Tibial nerve (tissue), 4 donors: ENCODE measurements at places on chromosomes 7 and 10.

DNA sequence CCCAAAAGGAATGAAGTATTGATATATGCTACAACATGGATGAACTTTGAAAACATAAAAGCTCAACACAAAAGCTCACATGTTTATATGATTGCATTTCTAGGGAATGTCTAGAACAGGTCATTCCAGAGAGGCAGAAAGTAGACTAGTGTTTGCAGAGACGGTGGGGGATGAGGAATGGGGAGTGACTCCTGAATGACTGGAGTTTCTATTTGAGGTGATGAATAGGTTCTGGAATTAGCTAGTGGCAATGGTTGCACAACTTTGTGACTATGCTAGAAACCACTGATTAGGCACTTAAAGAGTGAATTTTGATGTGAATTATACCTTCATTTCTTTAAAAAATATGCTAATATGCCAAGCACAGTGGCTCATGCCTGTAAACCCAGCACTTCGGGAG is 6.9 kb downstream of the KPNA7 start:
- no peak for DNase-seq

DNA sequence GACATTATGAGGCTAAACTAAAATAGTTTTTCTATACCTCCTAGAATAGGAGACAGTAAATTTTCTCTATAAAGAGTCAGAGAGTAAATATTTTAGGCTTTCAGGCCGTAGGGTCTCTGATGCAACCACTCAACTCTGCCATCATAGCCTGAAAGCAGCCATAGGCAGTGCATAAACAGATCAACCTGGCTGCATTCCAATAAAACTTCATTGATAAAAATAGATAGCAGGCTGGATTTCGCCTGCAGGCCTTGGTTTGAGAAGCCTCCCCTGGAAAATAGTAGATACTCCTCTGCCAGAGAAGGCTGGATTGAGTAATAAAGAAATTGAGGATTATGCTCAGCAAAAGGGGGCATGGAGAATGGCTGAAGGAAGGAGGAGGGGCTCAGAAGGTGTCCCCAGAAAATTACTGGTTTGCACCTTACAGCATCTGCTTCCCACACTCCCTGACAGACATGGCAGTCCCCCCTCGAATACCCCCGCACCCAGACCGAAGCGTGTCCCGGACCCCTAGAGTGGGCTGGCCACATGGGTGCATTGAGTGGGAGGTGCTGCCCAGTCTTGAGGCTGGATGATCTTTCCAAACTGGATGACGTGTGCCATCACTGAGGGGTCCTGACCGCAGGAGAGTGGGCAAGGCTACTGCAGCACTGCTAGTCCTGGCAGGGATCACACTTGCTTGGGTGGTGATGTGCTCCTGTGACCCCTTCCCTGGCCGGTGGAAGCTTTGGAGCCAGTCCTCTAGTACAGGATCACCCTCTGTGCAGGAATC is 126.6 kb downstream of the PTPN20 start:
- DNase-seq: no peak

DNA sequence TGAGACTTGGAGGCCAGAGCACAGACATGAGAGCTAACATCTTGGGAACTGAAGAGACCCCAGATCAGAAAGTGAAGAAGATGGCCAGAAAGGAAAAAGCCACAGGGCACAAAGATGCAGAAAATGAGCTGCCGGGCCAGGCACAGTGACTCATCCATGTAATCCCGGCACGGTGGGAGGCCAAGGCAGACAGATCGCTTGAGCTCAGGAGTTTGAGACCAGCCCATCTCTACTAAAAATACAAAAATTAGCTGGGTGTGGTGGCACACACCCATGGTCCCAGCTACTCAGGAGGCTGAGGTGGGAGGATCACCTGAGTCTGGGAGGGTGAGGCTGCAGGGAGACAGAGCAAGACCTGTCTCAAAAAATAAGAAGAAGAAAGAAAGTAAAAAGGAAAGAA is 81.4 kb upstream of the MGMT start:
- DNase-seq: no peak

DNA sequence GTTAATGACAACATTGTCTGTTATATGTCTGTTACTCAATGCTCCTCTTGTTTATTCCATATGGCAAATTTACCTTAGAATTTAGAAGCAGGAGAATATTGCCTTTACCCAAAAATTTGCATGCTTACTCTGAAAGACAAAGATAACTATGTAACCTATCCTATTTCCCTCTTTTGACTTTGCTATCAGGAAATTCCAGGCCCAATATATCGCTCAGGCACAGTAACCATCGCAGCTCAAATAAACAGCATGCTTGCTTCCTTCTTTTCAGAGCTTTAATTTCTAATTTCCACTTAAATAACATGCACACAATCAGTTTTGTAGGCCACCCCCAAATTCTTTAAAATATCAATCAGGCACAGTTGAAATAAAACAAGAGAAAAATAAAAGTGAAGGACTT is 57.8 kb downstream of the EBLN1 start:
- DNase-seq: no peak

DNA sequence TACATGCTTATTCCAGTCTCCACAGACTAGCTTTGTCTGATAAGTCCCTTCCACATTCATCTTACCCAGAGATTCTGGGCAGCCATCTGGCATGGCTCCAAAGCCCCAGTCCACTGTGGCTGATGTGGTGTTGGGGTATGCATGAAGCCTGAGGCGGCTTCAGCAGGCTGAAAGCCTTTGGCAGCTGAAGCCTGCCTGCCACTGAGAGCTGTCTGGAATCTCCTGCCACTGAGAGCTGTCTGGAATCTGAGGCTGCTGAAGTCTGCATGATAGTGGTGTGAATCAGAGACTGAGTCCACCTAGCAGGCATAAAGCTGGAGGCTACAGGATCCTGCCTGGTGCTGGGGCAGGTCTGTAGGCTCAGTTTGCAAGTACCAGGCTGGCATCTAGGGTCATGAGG is 87.1 kb downstream of the DYNC1I1 start:
- no peak for DNase-seq

DNA sequence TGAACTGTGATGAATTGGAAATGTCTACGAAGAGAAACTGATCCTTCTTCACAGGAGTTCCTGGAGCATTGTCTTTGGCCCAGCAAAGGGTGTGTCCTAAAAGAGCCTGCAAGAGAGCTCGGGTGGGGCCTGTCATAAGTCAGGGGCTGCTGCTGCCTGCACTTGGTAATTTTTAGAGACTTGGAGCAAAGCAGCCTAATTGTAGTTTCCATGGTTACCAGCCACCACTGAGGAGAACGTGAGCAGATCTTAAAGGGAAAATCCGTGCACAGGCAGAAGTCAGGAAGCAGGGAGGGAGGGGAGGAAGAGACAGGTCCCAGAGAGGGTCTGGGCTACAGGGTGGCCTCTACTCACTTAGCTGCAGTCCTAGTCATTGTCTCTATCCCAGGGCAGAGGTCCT is 463.6 kb downstream of the PLXNA4 start:
- no peak for DNase-seq

DNA sequence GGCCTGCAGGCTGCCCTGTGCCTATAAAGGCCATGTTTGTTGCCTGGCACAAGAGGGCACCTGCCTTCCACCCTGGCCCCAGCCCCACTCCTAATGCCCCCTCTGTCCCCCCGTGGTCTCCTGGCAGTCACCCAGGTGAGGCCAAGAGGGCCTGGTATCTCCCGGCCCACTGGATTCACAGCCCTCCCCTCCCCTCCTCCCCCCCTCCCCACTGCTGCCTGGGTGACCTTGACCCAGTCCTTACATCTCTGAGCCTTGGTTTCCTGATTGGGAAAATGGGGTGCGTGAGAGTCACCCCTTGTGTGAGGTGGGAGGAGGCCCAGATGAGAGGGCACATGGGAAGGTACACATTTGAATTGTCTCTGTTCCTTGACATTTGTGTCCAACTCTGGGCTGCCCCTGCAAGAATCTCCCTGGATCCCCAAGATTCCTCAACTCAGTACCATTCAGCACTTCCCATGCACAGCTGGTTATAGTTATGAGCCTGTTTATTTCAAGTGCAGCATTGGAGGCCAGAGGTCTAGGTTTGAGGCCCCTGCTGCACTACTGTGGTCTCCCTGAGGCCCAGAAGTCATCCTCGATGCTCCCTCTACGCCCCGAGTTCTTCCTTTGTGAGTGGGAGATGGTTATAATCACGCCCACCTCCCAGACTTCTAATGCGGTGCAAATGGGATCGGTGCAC is 58.9 kb downstream of the TMEM270 start:
- DNase-seq: no peak

GRCh38 chr10:109862041-109862440 is 61.3 kb downstream of the XPNPEP1 start:
- no peak for DNase-seq

- no peak for DNase-seq
Observed at GRCh38 chr7:2440608-2441245, 35.5 kb downstream of the GRIFIN start.

DNA sequence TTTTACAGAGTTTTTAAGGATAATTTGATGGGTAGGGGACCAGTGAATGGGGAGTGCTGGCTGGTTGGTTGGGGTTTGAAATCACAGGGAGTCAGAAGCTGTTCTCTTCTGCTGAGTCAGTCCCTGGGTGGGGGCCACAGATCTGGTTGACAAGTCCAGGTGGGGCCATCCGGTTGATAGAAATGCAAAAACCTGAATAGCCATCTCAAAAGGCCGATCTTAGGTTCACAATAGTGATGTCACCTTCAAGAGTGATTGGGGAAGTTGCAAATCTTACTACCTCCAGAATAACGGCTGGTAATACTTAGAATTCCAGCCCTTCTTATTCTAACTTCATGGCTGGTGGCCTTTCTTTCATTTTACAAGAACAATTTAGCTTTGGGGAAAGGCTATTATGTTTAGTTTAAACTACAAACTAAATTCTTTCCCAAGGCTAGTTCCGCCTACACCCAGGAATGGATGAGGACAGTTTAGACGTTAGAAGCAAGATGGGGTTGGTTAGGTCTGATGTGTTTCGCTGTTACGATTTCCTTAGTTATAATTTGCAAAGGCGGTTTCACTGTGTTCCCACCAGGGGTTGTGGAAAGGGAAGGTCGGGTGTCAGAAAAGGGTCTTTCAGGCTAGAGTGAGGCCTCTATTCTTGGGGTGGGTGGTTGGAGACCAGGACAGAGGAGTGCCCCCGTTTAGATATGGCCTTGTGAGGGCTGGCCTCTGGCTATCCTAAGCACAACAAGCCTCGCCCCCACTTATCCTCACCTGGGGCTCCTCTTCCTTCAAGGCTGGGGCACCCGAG is 27.4 kb downstream of the IFT22 start:
- no peak for DNase-seq

- DNase-seq: no peak
Observed at GRCh38 chr10:127920306-127921074, 13.6 kb downstream of the PTPRE start.

DNA sequence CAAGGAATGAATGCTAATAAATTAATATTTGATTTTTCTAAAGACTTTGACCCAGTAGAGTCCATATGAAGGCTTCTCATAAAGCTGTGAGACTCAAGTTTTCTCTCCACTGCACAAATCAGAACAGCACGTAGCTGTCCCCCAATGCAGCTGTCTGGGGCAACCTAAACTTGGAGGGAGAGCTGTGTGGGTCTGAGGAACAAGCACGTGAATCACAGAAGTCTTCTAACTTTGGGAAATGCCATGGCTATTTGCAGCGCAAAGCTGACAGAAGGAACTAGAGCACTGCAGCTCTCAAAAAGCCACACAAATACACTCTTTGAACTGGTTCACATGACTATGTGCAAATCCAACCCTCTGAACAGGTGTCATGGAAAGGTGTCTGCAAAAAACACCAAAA is 47.9 kb downstream of the COL1A2 start:
- DNase-seq: no peak

GRCh38 chr7:103573479-103574058 is 127.6 kb upstream of the SLC26A5 start:
- no peak for DNase-seq

- DNase-seq: no peak
Observed at GRCh38 chr10:5512331-5512730, 12.4 kb upstream of the CALML3 start.

GRCh38 chr7:12570534-12571461 is at the start of gene SCIN:
TSS of gene SCIN (plus strand) at chr7:12570720. CDS start at chr7:12570787, 67 bp downstream.
- peak; percentile 25 for DNase-seq

DNA sequence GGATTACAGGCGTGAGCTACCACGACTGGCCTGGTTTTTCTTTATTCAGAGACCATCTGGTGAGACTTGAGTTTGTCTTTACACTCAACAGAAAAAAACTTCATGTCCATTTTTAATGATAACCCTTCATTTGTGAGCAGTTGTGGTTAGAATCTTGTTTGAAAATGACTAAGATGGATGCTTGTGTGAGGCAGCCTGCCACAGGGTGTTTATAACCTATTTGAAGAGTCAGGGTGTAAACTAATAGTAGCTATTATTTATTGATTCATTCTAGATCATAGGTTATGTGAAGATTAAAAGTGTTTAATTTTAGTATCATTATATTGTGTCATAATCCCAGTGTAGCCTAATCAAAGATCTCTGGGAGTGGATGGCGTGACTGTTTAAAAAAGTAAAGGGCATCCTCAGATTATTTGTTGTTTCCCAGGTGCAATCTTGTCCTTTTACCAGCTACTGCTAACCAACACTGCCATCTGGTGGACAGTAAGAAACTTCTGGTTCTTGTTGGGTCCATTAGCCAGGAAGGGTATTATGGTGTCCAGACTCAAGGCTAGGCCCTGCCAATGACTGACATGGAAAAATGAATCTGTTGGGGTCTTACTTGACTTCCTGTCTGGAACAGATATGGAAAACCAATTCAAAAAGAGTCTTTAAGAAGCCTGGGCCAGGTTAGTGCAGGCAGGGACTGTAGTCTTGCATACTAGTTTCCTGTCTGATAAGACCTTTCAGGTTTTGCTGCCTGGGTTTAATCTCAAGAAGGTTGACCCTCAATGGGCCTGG is 24.9 kb downstream of the NRBF2 start:
- no peak for DNase-seq

GRCh38 chr7:5430612-5430947 is 6.9 kb upstream of the TNRC18 start:
- no peak for DNase-seq

DNA sequence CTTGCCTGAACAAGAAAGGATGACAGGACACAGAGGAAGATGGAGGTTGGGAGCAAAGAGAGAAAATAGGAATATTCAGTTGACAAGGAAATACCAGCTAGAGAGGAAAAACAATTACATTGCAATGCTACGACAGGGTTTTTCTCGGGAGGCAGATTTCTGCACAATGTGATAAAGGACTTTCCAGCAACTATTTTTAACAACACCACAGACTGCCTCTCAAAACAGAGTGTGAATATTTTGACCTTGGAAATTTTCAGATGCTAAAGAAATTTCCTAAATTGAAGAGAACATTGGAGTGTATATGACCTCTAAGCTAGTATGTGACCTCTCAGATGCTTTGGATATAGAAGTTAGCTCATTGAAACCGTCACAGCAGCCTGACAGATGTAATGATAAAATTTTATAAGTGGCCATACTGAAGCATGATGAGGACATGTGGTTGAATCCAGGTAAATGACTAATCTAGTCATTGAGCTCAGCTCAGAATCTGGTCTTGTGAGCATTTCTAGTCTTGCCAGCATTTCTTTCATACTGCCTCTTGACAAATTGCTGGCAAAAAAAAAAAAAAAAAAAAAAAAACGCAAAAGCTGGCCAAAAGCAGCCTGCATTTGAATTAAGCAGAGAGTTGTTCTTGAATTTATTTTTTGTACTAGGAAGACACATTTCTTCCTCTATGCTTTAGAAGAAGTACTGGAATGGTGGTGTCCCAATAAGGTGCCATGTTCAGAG is 24.4 kb downstream of the GPR141 start:
- DNase-seq: no peak

GRCh38 chr10:33661580-33662336 is 327.3 kb upstream of the NRP1 start:
- DNase-seq: peak; percentile 45

GRCh38 chr7:131633342-131633843 is 77.0 kb upstream of the PODXL start:
- no peak for DNase-seq
